ENCODE measurements at places on chromosomes 11 and 22.

- DNase-seq: no peak
Observed at GRCh38 chr11:12625438-12626071, 48.7 kb upstream of the TEAD1 start.

- DNase-seq: peak; percentile 91
Observed at GRCh38 chr11:86523738-86524619, 148.4 kb downstream of the ME3 start.

DNA sequence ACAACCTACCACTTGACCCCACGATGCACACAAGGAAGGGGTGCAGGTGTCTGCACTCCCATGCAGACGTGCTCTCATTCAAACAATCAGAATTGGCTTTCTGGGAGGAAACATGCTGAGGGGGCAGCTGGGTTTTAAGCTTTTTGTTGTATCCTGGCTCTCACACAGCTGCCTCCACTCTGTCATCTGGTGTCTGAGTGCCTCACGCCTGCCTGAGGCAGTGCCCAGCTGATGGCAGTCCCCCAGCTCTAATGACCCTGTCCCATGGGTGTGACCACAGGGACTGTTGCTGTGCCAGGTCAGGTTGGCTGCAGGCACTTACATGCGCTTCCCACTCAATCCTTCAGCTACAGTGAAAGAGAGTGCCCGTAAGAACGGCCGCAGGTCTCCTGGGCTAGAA, 53.7 kb downstream of the ARFGAP3 start:
- DNase-seq: no peak

DNA sequence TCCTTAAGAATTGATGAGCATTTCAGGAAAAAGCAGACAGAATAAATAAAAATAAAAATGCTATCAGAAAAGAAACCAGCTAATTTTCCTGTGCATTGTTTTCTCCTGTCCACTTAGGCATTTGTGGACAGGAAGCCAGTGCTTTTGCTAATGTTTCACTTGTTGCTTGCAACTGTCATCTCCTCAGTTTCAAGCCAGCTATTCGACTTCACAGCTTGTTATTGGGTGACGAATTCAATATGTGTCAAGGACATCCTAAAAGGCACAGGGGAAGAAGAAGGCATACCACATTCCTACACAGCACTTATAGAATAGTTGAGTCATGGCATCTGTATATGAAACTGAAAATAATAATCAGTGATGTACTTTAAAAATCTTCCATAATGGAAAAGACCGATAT, 530.6 kb upstream of the KIRREL3 start:
- no peak for DNase-seq

- no peak for DNase-seq
Observed at GRCh38 chr11:121669422-121669821, 216.7 kb upstream of the SORL1-AS1 start.

DNA sequence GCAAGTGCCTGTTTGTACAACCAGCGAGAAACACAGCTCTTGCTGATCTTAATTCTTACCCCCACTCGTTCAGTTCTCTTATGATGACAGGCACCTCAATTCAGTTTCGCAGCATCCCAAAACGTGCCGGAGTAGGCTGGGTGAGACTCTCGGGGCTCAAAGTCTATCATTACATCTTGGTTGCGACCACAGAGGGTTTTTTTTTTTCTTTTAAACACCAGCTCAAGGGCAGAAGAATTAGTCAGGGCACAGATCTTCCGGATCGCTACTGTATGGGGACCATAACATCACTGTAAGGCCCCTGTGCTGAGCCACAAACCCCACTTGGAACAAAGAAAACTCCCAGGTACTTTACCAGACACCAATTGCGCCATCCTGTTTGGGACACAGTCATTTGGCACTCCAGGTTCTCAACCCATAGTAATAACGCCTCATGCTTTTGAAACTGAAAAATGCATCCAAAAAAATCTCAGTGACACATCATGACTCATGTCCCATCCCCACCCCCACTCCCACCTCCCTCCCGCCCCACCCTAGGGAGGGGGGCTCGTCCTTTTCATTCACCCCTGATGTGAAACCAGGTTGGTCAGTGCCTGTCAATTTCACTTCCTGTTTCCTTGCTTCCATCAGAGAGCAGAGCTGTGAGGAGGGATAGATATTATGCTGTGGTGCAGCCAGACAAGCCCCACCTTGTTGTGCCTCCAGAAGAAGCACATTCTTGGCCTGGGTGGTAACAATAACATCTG, 41.0 kb upstream of the CD5 start:
- no peak for DNase-seq

DNA sequence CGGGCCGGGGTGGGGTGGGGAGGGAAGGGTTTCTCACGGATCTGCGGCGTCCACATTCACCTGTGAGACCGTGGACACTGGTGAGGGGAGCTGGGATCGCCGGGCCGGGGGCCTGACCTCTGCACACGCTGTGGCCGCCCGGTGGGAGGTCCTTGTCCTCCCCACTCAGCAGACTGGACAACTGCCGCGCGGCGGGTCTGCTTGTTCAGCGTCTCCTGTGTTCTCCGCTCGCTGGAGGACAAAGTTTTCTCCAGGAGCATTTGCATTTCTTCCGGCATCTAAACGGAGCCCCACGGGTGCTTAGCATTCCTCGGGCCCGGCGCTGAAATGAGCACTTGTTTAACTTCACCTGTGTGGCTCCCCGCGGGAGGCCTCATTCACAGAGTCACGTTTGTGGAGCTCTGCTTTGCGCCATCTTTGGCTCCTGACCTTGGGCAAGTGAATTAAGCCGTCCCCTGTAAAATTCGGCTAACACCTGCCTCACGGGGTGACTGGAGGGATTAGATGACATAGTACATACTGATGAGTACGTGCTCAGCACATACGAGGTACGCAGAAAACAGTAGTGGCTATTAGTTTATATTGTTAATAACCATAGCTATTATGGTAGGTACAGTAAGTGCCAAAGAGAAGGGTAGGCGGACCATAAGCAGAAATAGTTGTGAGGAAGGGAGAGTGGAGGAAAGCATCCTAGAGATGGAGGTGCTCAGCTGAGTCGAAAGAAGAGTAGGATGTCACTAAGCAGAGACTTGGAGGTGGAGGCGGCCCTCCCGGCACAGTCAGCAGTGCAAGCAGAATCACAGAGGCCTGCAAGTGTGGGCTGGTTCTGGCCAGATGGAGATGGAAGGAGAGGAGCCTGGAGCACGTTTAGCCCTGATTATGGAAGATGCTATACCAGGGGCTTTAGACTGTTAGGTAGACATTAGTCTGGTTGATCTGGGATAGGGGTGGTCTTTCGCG, 885 bp downstream of the TRMU start:
- DNase-seq: no peak

DNA sequence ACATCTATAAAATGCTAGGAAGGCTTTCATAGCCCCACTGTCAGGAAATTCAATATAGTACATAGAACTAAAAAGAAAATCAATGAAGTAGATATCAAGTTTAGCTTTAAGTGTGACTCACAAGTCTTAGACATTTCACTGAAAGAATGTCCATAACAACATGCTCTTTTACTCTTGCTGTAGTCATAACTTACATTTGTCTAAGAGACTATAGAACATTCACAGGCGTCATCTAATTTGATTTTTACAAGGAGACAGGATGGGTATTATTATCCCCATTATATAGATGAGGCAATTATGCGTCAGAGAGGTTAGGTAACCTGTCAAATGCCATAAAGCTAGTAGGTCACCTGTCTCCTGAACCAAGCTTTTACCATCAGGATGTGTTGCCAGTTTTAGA, 36.9 kb downstream of the BDNF start:
- DNase-seq: no peak

DNA sequence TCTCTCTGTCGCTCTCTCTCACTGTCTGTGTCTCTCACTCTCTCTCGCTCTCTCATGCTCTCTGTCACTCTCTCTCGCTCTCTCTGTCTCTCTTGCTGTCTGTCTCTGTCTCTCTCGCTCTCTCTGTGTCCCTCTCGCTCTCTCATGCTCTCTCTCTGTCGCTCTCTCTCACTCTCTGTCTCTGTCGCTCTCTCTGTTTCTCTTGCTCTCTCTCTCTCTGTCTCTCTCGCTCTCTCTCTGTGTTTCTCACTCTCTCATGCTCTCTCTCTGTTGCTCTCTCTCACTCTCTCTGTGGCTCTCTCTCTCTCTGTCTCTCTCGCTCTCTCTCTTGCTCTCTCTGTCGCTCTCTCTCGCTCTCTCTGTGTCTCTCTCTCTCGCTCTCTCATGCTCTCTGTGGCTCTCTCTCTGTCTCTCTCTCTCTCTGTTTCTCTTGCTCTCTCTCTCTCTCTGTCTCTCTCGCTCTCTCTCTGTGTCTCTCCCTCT, 33.2 kb upstream of the BRSK2 start:
- no peak for DNase-seq

DNA sequence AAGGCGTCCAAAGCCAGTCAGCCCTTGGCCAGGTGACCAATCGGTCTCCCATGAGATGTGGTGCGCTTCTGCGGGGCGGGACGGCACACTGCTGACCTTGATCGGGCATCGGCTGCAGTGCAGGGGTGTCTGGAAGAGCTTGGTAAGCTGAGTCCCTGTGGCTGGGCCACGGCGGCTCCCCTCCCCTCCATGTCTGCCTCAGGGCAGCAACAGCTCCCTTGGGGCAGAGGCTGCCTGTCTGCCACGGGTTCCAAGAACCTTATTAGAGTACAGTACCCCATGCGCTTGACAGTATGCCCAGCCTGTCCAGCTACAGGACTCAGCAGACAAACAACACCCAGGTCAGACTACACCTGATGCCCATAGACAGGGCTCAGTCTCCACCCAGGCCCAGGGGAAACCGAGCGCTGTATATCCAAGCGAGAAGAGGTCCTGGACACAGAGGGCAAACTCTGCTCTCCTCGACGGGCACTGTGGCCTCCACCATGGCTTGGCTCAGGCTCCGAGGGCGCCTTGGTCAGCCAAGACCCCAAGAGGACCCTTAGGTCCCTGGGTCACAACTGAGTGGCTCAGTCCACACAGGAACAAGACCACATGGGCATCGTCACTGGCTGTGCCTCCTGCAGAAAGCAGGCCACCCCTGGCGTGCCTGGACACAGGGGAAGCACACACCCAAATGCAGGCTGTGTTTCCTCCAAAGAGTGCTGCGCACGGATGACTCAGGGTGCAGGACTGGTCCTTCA, 18.9 kb downstream of the TSPAN32 start:
- DNase-seq: no peak

DNA sequence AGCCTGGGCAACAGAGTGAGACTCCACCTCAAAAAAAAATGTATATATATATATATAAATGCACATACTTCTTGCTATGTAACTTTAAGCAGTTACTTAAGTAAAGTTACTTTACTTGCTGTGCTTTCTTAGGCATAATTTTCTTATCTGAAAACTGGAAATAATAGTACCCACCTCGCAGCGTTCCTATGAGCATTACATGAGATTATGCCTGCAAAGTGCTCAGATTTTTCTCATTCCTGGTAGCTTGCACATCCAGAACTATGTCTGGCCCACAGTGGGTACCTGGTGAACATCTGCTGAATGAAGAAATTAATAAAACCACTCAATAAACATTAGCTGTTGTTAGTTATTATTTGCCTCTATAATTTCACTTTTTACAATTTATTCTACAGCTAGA, 6.1 kb upstream of the ROBO3 start:
- DNase-seq: no peak

- no peak for DNase-seq
Observed at GRCh38 chr22:23023294-23023693, 47.0 kb upstream of the GNAZ start.

DNA sequence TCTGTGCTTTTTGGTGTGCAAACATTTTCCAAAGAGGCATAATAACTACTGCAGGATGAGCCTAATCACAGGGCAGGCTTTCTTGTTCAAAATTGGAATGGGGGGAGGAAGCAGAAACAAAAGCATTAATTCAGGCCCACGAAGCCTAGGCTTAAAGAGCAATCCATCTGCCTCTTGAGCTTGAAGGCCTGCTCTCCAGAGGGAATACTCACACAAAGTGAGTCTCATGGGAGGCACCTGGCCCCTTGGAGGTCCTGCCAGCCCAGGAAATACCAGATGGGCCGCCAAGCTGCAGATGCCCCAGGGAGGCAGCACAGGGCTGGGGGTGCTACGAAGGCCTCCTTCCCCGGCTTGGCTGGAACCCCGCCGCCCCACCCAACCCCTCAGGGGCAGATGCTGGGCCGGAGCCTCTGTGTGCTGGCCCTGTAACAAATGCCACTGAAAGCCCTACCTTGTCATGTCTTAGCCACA, 39.3 kb upstream of the COMT start:
- DNase-seq: no peak

DNA sequence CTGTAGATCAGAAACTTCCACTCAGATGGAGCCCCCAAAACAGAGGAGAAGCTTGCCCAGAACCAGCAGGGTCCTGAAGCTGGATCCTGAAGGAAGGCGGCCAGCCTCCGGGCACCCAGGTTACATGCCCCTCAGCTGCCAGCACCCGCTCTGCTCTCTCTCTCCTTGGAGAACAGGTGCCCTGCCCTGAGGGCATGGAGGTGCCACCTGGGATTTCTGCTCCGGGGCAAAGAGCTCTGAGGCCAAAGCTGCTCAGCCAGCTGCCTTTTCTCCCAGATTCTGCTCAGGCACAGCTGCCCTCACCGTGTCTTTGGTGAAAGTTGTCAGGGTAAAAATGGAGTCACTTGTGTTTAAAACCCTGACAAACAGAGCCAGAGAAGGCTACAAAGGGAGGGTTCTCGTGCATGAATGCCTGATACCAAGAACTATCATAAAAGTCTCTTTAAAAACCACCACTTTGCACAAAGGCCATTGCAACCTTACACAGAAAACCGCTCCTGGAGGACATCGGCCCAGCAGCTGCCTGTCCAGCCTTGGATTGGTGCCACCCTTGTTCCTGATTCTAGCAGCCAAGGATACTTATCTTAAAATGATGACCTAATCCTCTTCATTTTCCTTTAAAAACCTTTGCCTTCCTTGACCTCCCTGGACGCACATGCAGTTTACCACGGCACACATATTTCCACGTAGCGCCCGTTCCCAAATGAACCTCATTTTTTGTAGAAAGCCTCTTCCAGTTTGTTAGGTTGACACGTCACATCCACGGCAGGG, 140.0 kb downstream of the CACNA1I start:
- DNase-seq: no peak

- DNase-seq: no peak
Observed at GRCh38 chr22:27533105-27533745, 268.3 kb downstream of the MN1 start.

DNA sequence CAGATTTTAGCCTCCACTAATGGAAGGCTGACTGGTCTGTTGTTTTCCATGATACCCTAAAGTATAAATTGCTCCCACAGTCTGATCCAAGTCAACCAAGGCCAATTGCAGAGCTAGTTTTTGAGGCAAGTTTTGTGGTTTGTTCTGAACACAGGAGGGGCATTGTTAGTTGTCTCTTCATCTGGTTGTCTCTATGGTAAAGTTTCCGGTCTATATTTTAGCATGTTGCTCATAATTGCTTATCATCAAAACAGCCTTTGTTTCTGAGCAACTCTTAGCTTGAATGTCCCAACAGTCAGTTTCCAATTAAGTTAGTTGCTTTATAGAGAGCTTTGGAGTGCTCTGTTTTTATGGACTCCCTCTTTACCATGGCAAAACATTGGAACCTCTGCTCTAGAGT, 217.6 kb upstream of the CARD18 start:
- no peak for DNase-seq

DNA sequence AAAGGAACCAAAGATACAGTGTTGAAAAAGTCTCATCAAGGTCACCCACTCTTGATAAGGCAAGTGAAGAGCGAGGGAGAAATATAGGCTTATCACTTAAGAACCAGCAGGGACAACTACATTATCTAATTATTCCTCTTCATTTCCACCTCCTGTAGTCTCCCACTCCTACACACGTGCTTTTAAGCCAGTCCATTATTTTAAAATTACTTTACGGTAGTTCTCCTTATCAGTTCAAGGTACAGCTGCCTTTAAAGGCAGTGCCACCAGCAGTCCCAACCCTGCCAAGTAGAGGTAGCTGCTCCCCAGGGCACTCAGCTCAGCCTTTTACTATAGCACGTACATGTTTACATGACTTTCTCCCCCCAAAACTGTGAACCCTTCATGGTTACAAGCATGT, 161.5 kb upstream of the BLID start:
- DNase-seq: no peak

- peak; percentile 97 for DNase-seq
Observed at GRCh38 chr11:78045851-78046485, 17.7 kb upstream of the THRSP start.

Data from Caco-2 (cell line).